ENCODE measurements at places on chromosomes 11 and 22.
A peak's percentile ranks its signal among the peaks of the same experiment; 100 is the strongest.

- DNase-seq: no peak
Observed at GRCh38 chr11:121485216-121485615, 32.4 kb upstream of the SORL1-AS1 start.

DNA sequence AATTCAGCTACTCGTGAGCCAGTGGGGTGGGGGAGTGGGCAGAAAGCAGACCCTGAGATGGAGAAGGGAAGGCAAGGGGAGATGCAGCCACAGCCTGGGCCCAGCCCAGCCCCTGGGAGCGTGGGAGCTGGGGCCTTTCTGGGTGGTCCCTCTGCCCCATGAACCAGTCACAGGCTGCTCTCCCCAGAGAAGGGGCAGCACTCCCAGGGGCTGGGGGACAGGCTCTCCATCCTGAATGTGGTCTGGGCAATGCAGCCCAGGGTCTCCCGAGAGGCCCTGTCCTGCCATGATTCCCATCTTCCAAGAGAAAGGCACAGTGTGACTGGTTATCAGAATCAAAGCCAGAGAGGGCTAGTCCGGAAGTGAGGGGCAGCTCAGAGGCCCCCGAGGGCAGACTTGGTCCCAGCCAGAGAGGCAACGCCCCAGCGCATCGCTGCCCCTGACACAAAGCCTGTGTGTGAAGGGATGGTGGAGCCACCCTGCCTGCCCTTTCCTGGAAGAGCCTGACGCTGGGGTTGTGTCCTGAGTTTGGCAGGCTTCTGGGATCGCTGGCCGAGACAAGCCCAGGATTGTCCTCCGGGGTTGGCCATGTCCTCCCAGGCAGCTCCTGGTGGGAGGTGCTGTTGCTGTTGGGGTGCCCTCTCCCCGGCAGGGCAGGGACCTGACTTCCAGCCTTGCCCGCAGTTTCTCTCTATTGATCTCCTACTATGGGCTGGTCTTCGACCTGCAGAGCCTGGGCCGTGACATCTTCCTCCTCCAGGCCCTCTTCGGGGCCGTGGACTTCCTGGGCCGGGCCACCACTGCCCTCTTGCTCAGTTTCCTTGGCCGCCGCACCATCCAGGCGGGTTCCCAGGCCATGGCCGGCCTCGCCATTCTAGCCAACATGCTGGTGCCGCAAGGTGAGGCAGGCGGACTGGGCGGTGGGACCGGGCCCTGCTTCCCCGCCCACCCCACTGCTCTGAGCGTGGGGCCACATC is 23.8 kb upstream of the SLC22A12 start:
- DNase-seq: no peak

DNA sequence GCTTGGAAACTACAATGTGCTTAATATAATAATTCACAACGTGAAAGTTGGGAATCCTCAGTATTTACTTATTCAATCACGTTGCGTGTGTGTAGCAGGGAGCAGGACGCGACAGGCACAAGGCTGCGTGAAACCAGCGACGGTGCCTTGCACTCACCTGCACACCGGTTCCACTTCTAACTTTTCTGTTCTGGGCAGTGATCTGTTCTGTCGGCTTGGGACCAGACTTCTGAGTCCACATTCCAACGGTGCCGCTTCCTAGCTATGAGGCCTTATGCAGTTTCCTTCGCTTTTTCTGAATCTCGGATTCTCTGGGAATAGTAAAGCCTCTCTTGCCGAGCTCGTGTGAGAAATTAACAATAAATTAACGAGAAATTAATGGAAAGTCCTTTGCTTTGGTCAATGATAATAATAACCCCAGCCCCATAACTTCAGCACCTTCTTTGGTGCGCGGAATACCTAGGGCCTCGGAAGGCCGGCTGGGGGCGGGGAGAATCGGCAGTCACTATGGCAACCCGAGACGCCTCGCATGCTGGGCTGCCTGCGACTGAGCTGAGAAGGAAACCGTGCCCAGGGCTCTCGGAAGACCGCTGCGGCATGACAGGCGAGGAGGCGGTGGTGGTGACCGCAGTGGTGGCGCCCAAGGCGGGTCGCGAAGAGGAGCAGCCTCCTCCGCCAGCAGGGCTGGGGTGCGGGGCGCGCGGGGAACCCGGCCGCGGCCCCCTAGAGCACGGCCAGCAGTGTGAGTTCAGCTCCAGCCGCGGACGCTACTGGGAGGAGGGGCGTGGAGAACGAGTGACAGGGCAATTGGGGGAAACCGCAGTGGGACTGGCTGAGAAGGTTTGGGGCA is at the start of gene C11orf97:
C11orf97 (plus strand) TSS at position 530 of the 850 bp plus-strand sequence; CDS start at position 598, 68 bp downstream.
- DNase-seq: peak; percentile 28

- no peak for DNase-seq
Observed at GRCh38 chr11:107014871-107015270, 3.4 kb downstream of the GUCY1A2 start.

DNA sequence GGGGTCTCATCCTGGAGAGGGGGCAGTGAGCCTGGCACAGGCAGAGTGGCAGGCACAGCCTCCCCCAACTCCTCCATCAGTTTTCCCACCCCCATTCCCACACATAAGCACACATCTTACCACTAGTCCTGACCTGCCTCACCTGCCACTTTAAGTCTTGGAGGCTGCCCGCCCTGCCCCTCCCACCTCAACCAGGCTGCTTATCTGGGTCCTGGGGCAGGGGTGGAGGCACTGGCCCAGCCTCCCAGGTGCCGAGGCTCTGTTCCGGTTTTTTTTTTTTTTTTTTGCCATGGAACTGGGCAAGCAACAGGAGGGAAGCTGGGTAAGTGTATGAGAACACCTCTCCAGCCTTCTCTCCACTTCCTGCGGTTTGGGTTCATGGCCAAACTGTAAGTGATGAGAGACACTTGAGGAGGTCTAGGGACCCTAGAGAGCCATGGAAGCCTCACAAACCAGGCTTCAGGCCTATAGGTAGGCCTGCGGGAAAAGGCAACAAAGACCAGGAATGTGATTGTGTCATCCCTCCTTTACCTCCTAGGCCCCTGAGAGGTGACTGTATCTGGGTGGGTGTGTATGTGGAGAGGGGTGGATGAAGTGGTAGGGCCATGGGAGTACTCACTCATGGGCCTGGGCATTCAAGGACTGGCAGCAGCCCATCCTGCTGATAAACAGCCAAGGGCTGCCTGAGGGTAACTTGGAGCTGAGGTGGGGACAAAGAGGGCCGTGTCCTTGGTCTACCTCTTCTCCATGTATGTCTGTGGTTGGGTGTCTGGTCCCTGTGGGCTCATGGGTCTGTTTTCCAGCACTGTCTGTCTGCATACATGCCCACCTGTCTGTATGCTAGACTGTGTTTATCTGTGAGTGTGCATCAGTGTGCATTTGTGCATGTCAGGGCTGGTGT is 22.6 kb downstream of the PHLDB1 start:
- DNase-seq: no peak

DNA sequence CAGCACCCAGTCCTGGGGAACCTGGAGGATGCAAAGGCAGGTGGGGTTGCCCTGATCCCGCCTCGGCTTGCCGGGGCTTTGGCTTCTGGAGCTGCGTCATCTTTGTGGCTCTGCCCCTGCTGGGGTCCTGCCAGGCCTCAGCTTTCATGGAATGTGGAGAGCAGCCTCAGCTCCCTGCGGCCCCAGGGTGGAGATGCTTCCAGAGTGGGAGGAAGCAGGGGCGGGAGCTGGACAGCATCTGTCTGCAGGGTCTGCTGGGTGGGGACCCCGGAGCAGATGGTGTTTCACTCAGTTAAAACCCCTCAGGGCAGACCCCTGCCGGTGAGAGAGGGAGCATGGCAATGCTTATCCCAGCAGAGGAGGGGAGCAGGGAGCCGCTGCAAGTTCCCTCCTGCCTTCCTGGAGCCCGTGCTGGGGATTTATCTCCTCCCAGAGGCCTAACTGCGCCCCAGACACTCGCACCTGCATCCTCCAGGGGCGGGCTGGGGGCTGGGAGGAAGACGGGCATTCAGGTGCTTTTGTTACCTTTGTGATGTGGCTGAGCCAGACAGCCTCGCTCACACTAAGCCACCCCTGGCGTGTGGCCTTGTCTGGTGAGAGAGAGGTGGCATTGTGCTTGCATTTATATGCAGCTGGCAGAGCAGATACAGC is 15.7 kb downstream of the GRIK4 start:
- no peak for DNase-seq

DNA sequence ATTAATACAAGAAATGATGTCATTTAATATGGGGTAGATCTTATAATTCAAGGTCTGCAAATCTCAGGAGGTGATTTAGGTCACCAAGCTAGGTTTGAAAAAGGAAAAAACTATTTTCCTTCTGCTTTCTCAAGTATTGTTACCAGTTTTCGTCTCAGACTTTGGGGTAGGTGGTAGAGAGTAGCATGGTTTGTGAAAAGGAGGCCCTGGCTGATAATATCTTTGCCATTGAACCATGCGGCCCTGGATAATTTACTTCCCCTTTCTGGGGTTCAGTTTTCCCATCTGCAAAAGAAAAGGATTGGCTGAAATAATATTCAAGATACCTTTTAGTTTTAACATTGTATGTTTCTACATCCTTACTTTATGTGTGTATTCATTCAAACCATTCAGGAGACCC is 92.1 kb downstream of the WNT11 start:
- no peak for DNase-seq

- DNase-seq: peak; percentile 38
Observed at GRCh38 chr22:25402160-25402500, 162.3 kb upstream of the GRK3 start.

All from germinal center (tissue), 1 donor.